ENCODE measurements at places on chromosomes 1 and 21. TPM values are rescaled to one million over a fixed set of nuclear protein-coding genes. Genes with fewer than 3 reads are reported as not detected.
A peak's percentile ranks its signal among the peaks of the same experiment; 100 is the strongest.

DNA sequence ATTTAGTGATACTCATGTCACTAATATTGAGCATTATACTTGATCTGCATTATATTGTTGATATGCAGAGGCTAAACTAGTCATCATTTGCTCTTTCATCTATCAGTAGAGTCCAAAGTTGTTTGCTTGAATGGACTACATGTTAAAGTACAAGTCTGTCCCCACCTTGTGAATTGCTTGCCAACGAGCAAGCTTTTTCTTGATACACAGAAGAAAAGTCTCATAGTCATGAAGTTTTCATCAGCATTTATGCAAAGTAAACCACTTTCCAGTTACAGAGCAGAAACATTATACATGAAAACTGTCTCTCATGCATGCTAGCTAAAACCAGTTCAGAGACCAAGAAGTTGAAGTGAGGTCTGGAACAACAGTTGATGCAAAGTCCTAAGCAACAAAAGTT lies 13.0 kb downstream of the SFPQ start:
- no peak for DNase-seq

DNA sequence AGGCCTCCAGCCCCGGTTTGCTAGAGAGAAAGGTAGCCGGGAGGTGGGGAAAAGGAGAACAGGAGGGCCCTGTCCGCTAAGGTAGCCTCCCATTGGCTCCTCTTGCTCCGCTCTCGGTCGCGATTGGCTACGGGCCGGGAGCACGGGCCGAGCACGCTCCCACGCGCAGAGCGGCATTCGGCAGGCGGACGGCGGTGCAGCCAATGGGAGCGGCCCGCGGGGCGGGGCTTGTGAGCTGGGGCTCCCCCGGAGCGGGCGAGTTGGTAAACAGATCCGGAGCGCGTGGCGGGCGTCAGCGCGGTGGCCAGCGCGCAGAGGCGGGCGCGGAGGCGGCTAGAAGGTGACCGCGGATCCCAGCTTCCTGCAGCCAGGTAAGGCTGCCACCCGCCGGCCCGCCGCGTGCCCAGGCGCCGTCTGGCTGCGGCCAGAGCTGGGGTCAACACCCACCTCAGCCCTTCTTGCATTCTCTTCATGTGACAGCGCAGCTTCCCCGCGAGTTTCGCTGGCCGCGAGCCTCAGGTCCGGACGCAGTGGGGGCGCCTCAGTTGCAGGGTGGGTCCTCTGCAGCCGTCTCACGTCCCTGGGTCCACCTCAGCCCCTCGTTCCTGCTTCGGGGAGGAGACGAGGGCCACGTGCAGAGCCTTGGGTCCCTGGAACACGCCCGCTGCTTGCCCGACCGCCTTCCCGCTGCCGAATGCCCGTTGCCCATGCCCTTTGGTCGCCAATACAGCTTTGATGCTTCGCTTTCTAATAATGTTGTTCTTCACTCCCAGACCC lies at the start of gene COQ8A:
Gene COQ8A, plus strand, starts transcription at position 266 of the 777 bp plus-strand sequence. CDS start 21,092 bp downstream, outside the sequence.
- DNase-seq = peak; percentile 100

GRCh38 chr21:25370311-25370744 lies 237.0 kb downstream of the MRPL39 start:
- peak; percentile 65 for DNase-seq

- no peak for DNase-seq
Observed at GRCh38 chr1:62084310-62084890, 110.2 kb upstream of the L1TD1 start.

- DNase-seq = no peak
Observed at GRCh38 chr1:239112101-239112935, 274.1 kb upstream of the CHRM3 start.

DNA sequence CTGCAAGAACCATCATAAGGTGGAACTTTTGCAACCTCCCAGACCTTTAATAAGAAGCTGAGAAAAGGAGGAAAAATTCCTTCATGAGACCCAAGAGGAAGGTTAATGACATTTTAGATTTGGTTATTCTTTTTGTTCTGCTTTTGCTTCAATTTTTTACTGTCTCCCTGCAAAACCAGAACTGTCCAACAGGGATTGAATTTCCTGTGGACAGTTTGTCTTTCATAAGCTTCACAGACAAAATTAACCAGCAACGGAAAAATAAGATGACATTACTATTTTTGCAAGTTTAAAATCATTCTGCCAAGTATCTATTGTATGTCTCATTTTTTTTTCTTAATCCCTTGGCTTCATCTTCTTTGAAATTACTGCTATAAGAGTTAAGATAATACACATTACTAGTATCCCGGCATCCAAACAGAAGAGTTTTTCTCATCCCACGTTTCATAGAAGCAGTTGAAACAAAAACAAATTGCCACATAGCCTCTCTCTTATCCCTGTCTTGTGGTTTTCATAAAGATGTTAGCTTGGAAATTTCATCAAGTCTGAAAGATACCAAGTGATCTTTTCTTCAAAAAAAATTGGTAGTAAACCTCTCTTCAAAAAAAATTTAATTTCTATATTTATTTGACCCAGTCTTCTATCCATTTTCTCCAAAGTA lies 465.3 kb upstream of the PTBP2 start:
- peak; percentile 42 for DNase-seq

Gene PRAMEF15
- total RNA-seq = not detected

DNA sequence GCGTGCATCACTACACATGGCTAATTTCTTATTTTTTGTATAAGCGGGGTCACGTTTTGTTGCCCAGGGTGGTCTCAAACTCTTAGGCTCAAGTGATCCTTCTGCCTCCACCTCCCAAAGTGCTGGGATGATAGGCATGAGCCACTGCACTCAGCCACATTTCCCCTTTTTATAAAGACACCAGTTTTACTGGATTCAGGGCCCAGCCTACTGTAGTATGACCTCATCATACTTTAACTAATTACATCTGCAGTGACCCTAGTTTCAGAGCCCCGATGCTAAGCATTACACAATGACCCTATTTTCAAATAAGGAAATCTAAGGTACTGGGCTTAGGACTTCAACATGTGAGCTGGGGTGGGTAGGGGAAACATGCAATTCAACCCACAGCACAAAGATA lies 31.8 kb upstream of the ENAH start:
- DNase-seq = no peak

GRCh38 chr1:115714572-115715141 lies 53.9 kb downstream of the CASQ2 start:
- no peak for DNase-seq

Measured in fibroblast of villous mesenchyme (primary cell).